ENCODE measurements at places on chromosomes 4 and X.
A peak's percentile ranks its signal among the peaks of the same experiment; 100 is the strongest.

GRCh38 chrX:21974011-21974385 lies 33.5 kb downstream of the SMS start:
- no peak for DNase-seq

DNA sequence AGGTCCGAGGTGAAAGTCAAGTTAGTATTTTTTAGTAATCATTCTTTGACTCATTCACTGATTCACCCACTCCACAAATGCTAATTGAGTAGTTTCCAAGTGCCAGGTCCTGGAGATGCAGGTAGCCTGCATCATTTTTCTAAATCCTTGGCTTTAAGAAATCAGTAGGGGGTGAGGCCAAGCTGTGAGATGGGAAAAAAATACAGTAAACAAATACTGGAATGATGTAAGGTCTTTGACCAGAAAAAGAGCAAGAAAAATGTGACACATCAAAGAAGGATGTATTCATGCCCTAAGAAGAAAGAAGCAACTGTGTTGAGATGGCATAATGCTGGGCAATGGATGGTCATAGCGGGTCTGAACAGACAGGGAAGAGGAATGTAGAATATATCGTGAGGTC lies 1386.6 kb downstream of the PCDH7 start:
- no peak for DNase-seq

DNA sequence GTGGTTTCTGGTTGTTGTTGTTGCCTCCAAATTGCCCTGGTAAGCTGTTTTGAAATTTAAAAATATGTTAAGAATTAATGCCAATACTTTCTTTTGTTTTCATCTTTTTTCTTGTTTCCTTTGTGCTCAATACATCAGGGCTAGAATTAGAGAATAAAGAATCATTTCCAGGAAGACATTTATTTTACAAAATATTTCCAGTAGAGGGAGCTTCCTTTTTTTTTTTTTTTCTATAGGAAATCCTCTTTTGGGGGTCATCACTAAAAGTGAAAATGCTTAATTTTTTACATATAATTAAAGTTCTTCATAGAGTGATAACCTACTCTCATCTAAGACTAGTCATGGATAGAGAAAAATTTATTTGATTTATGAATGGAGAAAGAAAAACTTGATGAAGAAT lies 2.4 kb downstream of the GLRA3 start:
- no peak for DNase-seq

- DNase-seq = no peak
These were observed 5.5 kb upstream of the XAGE2 start for GRCh38 chrX:52363247-52363883.

GRCh38 chr4:17523662-17524061 lies 8.7 kb downstream of the CLRN2 start:
- DNase-seq = no peak

DNA sequence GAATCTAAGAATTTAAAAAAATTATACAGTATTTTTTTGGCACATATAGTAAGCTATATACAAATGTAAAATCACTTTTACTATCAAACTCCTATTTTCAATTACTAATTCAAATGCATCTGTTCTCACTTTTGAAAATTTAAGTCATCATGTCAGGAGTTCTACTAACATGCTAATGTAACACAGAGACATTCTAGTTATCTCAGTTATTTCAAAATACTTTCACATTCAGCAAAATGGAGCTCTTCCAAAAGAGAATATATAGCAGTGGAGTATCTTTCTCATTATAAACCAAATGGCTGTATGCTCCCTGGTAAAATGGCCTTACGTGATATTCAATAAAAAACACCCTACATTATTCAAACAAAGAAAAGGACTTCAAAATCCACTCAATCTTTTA lies 42.3 kb downstream of the RFC1 start:
- no peak for DNase-seq

DNA sequence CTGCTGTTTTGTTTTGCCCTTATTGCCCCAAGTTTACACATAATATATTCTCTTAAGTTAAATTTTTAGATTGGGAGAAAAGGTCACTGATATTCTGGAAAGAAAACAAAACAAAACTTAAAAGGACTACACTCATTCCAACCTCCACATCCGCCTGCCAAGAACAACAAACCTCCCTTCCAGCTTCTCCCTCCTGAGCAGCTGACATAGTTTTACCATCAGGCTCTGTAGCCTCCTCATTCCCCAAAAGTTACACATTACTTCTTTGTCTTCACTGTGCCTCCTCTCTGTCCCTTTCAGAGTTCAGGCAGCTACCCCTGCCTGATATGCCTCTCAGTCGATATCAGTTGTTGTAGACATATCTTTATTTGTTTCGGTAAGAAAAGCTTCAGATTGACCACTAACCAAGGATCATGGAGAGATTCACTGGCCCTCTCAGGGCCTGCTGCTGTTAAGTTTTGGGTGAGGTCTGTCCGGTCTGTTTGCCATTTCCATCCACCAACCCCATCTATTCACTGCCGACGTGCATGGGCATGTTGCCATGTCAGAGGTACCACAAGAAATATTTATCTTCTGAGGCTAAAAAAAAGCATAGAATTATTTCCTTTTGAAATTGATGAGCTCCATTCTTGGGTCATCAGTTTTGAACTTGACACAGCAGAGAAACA lies 164.1 kb downstream of the GASK1B start:
- no peak for DNase-seq

DNA sequence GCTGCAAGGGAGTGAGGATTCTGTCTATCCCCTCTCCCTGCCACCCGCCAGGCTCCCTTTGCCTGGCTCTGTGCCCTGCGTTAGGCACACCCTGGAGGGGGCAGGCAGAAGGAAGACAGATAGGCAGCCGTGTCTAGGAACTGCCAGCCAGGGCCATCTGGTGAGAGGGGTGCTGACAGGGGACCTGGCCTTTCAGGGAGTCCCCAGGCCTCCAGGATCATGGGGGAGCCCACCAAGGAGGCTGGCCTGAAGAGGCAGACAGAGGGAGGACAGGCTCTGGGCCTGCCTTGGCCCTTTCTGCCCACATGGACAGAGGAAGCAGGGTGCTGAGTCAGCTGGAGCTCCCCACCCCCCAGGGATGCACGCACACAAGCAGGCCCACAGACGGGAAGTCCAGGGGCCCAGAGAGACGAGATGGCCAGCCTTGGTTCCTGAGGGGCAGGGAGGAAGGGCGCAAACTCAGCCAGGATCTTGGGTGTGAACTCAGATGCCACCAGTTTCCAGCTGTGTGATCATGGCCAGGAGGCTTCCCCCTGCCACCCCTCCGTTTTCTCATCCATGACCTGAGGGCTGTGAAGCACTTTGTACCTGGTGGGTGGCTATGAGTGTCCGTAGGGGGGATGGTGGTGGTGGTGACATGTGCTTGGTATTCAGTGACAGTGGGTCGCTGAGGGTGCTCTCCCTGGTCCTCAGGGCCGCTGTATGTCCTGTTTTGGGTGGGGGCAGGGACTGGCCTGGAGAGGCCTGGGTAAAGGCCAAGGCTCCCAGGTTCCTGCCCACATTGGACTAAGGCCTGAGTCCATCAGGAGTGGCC lies 1.8 kb downstream of the SH3BP2 start:
- peak; percentile 52 for DNase-seq

- no peak for DNase-seq
These were observed 503.5 kb upstream of the ARX start for GRCh38 chrX:25519258-25519657.

DNA sequence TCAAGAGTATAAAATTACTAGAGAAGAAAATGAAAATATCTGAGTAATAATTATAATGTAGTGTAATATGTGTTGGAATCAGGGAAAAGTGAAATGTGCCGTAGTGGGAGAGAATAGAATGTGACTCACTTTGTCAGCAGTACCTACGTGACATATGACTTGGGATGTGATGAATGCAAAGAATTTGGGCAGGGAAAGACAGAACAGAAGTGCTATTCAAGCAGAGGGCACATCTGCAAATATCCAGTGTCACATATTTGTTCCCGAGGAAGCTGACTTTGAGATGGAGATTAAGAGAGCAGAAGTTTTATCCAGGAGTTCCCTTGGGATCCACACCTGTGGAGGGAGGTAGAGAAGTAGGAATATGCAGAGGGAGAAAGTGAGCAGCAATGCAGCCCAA lies 69.3 kb upstream of the HS3ST1 start:
- no peak for DNase-seq

GRCh38 chr4:148048598-148048997 lies 316.7 kb downstream of the ARHGAP10 start:
- no peak for DNase-seq

GRCh38 chrX:148867596-148867995 lies 367.2 kb downstream of the AFF2 start:
- DNase-seq = no peak

DNA sequence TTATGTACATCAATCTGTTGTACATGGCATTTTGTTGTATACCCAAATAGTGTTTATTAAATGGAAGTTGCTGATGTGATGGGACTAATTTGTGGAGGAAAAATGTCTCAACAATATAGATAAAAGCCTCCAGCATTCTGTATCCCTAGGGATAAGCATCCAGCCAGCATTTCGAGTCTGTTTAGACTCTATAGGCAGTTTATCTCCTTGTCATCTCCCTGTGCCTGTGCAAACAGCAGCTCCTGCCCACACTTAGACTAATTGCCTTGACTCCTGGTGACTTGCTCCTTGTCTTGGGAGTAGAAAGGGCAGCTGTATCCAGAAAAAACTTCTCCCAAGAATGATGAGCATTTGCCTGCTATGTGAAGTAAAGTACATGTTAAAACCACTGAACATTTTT lies 83.8 kb downstream of the DOCK11 start:
- no peak for DNase-seq

GRCh38 chr4:150875367-150875766 lies 139.7 kb downstream of the LRBA start:
- no peak for DNase-seq

GRCh38 chrX:15602761-15603160 lies 2.0 kb upstream of the ACE2 start:
- DNase-seq = no peak

DNA sequence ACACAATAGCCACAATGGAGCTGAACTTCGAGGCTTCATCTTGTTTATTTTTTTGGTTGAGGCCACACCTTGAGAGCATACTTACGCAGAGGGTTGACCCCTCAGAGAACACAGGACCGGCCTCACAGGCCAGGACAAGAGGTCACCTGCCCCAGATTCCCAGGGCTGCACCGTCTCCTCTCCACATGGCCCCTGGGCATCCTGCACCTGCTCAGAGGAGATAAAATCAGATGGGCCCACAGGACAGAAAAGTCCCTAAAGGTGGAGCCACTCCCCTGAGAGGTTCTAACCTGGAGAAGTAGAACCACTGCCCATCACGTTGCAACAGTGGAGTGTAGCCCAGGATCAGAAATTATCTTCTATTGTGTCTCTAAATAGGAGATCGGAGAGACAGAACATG lies 1.1 kb upstream of the CLDN24 start:
- DNase-seq = no peak

GRCh38 chr4:186935901-186936300 lies 212.2 kb upstream of the FAT1 start:
- DNase-seq = no peak

DNA sequence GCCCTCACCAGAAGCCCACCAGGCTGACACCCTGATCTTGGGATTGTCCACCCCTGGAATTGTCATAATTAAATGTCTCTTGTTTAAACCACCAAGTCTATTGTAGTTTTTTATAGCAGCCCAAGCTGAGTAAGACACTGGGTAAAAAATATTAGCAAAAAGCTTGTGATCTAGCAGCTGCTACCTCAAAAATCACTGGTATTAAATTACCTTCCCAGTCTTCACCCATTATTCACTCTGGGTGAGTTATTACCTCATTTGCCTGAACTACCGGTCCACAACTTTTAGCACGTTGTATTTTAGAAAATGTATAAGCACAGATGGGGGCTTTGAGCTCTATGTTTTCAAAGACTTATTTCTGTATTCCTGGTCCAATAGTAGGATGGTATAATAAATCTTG lies 12.0 kb upstream of the TRIM61 start:
- DNase-seq = no peak

- DNase-seq = no peak
These were observed 13.4 kb upstream of the AFM start for GRCh38 chr4:73468170-73468569.

- DNase-seq = no peak
These were observed 143.4 kb downstream of the TRIML1 start for GRCh38 chr4:188282471-188283232.

DNA sequence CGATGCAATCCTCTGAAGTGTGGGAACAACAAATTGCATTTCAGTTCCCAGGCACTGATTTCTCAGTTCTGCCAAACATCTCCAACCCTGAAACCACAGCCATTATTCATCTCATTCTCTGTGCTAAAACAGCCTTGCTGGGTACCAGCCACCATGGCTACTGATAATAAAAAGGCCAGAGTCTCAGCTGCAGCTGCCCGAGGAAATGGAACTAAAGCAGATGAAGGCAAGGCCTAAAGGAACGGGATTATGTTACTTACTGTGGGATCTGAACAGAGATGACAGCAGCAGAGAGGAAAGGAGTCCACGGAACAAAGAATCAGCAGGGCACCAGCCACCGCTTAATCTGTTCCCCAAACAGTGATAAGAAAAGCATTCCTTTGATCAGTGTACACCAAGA lies 155.7 kb downstream of the PAPSS1 start:
- DNase-seq = no peak

DNA sequence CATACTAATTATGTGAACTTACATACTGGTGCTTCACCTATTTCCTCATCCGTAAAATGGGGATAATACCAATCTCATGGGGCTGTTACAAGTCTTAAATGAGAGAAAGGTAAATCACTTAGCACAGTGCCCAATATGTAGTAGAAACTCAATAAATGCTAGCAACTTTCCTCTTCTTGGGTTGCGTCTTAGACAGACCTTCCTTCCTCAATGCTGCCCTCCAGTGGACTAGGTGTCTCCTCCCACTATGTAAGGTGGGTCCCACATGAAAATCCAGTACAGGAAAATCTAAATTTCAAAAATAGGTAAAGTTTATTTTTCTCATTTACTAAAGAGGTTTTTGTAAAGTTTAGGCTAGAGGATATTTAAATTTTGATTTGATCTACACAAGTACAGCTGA lies 20.6 kb downstream of the ZDHHC9 start:
- DNase-seq = no peak

GRCh38 chr4:47463235-47463956 lies at the start of gene COMMD8:
COMMD8 (minus strand) TSS chr4:47463702; CDS start chr4:47463651, 51 bp downstream.
- peak; percentile 85 for DNase-seq

- no peak for DNase-seq
These were observed 15.0 kb downstream of the TRPC5 start for GRCh38 chrX:112067601-112068000.

DNA sequence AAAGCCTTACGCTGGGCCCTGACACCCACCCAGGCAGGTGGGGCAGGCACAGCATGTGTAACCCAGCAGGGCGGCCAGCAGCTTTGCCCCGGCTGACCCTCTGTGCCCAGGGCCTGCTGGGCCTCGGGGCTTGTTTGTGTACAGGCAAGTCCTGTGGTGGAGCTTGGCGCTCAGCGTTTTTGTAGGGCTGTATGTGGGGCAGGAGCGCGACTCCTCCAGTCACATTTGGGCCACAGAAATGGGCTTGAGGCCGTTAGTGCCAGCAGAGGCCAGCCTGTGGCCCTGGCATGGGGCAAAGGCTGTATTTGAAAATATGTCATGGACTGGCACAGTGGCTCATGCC lies 14.7 kb upstream of the HGFAC start:
- DNase-seq = no peak

All from NCI-H1694 (cell line).